ENCODE measurements at places on chromosomes 1 and 21. TPM values are rescaled to one million over a fixed set of nuclear protein-coding genes. Genes with fewer than 3 reads are reported as not detected.
A peak's percentile ranks its signal among the peaks of the same experiment; 100 is the strongest.

GRCh38 chr21:42698733-42699132 is 45.3 kb downstream of the PDE9A start:
- no peak for DNase-seq

GRCh38 chr1:12634156-12634555 is 9.7 kb upstream of the AADACL4 start:
- DNase-seq: no peak

DNA sequence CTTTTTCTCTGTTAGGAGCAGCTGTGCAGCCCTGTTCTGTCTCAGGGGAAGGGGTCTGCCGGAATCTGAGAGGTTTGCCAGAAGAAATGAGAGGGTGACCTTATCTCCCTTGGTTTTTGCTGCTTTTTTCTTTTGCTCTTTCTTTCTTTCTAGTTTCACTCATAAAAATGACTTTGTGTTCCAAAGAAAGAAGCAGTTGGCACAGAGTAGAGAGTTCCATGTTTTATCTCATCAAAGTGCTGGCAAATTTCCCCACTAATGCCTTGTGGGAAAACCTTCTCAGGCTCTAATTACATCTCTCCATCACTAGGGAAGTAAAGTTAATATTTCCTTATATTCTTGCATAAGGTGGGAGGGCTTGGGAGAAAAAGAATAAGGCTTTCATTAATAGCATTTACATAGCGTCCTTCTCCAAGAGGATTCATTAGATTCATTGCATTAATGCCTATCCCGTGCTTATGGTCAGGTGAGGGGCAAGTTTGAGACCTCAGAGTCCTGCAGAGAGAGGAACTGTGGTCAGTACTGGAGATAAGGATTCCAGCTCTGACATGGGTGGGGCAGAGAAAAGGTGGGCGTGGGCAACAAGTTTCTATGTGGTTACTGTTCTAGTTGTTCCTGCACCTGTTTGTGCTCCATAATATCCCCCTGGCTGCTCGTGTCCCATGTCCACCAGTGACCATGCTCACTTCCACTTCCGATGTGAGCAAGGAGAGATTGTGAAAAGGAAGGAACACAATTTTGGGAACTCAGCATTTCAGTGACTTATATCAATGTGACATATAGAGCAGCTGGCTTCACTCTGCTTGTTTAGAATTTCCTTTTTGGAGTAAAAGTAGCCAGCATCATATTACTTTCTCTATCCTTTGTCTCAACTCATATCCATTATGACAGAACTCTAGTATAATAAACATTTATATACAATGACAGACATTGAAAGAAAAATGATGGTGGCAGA is 79.5 kb downstream of the DISC1 start:
- DNase-seq: no peak

RRP15 gene
- 2.2 TPM for total RNA-seq

DNA sequence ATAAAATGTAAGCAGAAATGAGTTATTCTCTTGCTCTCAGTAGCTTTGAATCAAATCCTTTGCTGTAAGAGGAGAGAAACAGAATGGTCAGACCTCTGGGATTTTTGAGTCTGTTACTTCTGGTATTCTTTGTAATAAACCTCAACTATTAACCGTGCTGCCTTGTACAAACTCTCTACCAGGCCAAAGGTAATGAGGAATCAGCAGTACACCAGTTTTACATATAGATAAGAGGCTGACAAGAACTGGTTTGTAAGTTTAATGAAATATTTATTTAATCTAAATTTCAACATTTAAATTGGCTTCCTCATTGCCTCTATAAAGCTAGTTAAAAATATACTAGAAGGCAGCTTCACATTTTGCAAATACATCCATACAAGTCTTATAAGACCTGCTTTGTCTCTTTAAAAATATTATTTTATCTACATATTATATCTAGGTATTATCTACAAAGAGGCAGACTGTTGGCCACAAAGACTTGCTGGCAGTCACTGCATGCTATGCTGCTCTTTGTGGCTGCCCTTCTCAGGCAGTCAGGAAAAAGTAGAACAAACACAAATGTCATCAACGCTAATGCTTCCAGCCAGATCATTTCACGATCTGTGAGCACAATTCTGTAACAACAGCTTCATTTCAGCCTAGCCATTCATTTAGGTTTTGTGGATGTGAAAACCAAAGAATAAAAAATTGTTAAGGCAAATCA is 173.0 kb downstream of the GABPA start:
- no peak for DNase-seq

FNDC5 gene
- total RNA-seq: 18.8 TPM

DNA sequence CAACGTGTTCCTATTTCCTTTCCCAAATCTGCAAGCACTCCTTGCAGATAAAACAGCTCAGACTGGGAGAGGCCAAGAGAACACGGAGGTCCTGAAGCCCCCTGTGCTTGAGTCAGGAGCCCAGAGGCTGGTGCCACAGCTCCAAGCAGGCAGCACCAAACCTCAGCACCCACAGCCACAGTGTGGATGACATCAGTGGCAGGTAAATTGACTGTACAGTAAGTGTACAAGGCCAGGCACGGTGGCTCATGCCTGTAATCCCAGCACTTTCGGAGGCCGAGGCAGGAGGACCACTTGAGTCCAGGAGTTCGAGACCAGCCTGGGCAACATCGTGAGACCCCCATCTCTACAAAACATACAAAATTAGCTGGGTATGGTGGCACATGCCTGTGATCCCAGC is 1.9 kb upstream of the COL6A1 start:
- DNase-seq: no peak

DNA sequence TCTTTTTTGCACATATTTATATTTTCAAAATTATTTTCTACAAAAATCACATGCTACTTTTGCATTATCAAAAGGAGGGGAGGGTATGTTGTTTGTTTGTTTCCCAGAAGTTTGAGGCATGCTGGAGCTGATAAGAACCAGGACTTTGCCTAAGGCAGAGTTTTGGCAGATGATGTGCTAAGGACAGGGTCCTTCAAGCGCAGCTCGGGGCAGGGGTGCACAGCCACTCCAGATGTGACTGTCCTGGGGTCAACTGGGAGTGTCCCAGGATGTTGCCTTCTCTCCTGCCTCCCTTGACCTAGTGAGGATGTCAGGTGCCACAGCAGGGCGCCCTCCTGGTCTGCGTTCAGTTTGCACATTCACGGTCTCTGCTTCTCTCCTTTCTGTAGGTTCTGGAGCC is 42.6 kb upstream of the SRRM1 start:
- DNase-seq: no peak

SPRR2A gene
- not detected for total RNA-seq

DNA sequence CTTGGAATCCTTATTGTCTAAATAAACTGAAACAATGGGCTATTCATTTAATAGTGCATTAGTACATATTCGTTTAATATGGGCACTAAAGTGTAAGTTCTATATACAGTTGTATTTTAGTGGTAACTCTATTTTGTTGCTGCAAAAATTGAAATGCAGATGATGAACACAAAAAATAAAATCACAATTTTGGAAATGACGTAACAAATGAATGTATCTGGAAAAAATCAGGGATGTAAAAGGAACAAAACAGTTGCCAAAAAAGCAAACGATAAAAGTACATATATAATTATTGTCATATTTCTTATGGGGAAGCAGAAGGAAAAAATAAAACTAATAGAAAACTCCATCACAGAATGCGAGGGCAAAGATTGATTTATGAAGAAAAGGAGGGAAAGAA is 254.9 kb downstream of the RYR2 start:
- no peak for DNase-seq

GRCh38 chr1:23369335-23370013 is at the start of gene ZNF436:
Gene ZNF436 (minus strand): TSS chr1:23369836. CDS start chr1:23368005, 1,831 bp downstream.
- DNase-seq: peak; percentile 70

UTS2 gene
- total RNA-seq: not detected

- DNase-seq: no peak
Measured at GRCh38 chr1:179953974-179954492, 577 bp upstream of the CEP350 start.

UBE2U gene
- not detected for total RNA-seq

DNA sequence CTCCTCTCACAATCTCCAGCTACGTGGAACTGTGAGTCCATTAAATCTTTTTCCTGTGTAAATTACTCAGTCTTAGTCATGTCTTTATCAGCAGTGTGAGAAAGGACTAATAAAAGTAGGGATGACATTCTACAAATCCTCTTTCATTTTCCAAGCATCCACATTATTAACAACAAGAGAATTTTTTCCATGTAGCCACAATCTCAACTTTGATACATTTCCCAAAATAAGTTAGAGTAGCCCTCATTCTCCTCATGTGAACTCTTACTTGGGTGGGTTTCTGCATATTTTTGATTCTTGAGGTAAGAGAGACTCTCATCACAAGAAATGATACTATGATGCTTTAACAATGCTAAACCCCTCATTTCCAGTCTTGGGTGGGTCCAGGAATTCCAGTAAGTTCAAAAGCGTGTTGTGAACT is 52.8 kb downstream of the TNFSF18 start:
- no peak for DNase-seq

DNA sequence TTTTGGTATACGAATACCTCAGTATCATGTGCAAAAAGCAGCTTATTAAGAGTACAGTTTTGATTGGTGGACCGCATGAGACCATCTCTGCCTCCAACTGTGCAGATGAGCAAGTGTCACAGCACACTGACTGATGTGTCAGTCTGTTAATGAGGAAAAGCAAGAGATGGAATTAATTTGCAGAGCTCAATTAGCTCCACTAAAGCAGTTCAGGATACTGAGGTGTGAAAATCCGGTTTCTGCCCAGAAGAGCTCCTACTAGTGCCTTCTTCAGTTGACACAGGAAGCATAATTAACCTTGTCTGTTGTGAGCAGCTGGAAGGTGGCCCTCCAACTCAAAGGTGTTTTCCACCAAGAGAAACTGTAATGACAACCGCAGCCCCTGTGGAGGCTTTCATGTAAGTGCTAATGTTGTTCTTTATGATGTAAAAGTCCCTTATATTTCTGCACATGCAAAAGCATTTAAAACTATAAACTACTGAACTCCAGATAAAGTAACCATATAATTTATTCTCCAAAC is 44.3 kb downstream of the PCNX2 start:
- DNase-seq: no peak

DNA sequence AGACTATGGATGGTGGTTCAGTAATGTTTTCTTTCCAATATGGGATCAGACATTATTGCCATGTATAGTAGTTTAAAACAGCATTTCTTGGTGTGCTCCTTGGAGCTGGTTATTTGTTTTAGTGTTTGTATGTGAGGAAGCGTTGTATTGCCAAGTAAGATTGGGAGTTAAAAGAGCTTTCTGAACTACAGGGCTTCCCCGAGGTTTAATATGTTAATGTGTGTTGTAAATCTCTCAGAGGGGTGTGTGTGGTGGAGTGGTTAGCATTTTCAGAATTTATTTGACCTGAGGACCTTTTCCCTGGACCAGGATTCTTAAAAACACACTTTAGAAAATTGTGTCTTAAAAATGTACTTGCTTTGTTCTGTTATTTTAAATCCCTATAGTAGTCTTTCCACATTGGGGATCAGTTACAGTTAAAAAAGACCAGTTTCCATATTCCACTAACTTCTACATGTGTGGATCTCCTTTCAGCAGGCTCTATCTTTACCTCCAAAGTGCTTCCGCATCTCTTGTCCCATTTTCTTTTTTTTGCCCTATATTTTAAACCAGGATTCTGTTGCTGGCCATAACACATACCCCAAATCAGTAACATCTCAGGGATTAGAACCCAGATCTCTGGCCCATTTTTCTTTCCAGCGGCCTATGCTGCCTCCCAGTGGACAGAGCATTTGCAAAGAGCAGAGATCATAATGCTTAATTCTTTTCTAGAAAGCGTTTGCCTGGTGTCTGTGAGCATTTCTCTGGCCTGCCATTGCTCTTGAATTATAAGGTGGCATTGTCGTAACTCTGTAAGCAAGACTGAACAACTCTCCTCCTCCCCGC is 58.6 kb downstream of the PBX1 start:
- DNase-seq: no peak

DNA sequence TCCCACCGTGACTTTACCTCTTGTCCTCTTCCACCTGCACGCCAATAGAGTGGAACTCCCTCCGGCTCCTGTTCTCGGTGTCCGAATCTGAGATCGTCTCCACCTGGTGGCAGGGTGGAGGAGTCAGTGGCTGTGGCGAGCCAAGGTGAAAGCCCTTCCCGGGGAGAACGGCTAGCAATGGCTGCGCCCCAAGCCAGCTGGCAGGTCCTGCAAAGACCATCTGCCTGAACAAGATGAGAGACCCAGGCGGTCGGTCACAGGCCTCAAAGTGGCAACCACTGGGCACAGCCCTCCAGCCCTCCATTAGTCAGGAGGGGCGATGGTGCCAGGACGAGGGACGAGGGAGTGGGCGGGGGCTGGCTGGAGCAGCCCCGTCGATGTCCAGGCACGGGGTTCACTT is 25.4 kb upstream of the SMIM12 start:
- no peak for DNase-seq

DNA sequence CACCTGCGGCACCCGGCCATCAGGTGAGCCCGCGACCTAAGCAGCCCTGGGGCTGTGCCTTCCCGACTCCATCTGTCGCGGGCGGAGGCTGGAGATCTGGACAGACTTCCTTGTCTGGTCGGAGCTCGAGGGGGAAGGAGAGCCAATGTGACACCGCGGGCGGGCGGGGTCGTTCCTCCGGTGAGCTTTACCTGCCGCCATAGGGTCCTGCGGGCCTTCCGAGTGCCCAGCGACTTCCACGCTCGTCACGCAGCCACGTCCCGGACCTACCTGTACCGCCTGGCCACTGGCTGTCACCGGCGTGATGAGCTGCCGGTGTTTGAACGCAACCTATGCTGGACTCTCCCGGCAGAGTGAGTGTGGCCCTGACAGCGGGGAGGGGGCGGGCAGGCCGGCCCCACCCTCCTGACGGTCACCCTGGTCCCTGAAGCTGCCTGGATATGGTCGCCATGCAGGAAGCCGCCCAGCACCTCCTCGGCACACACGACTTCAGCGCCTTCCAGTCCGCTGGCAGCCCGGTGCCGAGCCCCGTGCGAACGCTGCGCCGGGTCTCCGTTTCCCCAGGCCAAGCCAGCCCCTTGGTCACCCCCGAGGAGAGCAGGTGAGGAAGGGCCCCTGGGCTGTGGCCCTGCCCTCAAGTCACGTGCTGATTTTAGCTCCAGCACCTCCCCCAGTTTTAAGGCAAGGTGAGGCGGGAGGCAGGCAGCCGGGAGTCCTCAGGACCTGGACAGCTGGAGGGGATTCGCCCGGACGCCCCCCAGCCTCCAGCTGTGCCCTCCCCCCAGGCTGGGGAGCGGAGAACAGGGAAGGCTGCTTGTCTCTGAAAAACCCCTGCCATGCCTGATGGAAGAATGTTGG is 1.1 kb downstream of the PUSL1 start:
- DNase-seq: no peak

- no peak for DNase-seq
Measured at GRCh38 chr1:115426956-115427355, 88.9 kb upstream of the NGF start.
